Skeletal muscle cell (primary cell): ENCODE measurements at places on chromosomes 2 and 18.

- no peak for DNase-seq
Measured at GRCh38 chr2:217729421-217730053, 273.3 kb downstream of the TNS1 start.

- no peak for DNase-seq
Measured at GRCh38 chr2:192148620-192149321, 46.0 kb downstream of the TMEFF2 start.

GRCh38 chr18:52907543-52908308 lies 567.7 kb downstream of the DCC start:
- no peak for DNase-seq

GRCh38 chr2:26324903-26325302 lies 21.0 kb upstream of the SELENOI start:
- no peak for DNase-seq

DNA sequence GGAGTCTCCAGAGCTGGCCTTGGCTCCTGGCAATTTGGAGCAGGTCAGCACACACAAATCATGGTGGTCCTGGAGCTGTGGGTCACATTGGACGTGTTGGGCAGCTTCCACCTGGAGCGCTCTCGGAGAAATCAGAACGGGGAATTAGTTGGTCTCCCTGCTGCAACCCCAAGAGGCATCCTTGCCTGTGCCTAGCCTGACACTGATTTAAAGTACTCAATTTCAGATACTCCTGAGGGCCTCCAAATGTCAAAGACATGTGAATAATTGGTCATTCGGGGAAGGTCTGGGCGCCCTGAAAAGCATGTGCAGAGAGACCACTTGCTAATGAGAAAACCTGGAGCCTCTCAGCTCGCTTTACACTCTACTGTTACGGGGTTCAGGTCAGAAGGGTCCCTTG lies 145.5 kb upstream of the AGAP1 start:
- no peak for DNase-seq

GRCh38 chr2:216371721-216372702 lies at the start of gene MARCHF4:
Gene MARCHF4, minus strand, starts transcription at chr2:216372483. Its CDS starts 2,223 bp downstream, at chr2:216370260.
- DNase-seq: peak; percentile 67

- DNase-seq: no peak
Measured at GRCh38 chr18:6328621-6329010, 86.1 kb downstream of the L3MBTL4 start.

GRCh38 chr18:75065251-75066000 lies 143.5 kb downstream of the PTGR3 start:
- no peak for DNase-seq

DNA sequence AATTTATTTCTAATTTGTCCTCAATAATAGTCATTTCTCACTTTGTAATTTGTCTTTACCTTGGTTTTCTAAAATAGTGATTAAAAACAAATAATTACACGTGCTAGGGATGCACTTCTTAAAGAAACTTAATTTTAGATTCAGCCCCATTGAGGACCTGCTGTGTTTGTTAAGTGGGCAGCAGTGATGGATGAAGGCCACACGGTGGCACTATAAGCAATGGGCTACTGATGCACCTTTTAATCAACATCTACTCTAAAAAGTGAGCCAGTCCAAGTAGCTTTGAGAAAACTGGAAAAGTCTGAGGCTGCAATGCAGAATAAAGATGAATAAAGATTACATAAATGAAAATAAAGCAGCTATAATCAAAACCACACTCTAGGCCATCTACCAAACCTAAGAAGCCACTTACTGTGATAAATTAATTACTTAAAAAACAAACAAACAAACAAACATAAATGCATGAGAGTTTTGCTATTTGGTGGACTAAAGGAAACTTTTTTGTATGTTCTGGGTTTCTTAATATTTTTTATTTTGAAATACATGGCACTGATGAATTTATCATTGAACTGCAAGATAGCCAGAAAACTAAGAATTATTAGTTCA lies 89.3 kb downstream of the PDE11A start:
- DNase-seq: no peak

DNA sequence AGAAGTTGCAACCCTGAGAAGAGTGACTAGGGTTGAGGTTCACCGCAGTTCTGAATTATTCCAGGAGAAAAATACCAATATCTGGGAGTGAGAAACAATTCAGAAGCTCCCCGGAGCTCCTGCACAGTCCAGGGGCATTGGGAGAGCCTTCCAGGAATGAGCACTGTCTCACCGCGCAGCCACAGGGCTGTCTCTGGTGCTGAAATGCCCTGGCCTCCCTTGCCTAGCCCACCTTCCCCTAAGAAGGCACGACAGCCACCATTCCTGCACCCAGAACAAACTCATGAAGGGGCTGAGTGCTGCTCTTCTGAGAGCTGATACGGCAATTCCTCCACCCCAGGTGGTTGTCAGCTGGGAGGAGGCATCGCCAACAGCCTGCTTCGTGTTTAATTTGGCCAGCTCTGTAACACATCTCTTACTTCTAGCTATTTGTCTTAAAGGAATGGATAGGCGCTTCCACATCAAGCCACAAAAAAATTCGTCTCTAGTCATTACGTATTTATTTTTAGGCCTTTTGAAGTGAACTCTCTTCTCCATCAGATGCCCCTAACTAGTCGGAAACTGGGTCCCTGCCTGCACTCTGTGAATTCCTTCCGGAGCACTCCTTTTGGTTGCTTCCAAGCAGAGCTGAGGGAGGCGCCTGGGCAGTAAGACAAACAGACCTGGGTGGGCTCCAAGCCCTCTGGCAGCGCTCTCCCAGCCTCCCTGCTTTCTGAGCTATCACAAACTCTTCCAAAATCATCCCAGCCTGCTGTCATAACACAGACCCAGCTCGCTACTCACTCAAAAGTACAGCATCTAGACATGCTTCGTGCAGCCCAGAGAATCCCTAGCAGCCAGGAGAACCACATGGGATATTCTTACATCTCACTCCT lies 120.5 kb upstream of the CCDC68 start:
- no peak for DNase-seq

GRCh38 chr2:121839584-121839983 lies 84.1 kb downstream of the TSN start:
- no peak for DNase-seq

DNA sequence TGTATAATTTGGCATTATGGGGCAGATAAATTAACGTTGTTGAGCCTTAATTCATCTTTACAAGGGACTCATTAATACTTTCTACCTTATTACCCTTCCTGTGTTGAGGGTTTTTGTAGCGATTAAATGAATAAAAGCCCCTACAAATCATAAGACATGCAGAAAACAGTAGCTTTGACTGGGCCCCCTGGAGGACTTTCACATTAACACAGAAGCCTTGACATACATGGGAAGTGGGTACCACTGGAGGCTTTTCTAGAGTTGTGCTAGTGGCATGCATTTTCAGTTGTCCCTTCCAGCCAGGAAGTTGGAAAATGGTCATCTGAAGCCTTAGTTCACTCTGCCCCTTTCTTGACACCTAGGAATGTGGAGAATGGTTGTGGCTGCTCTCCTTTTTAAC lies 30.2 kb downstream of the MTA3 start:
- no peak for DNase-seq

- DNase-seq: no peak
Measured at GRCh38 chr2:32591669-32592463, 36.0 kb upstream of the TTC27 start.

GRCh38 chr18:79738041-79738461 lies 58.4 kb downstream of the CTDP1 start:
- DNase-seq: no peak

DNA sequence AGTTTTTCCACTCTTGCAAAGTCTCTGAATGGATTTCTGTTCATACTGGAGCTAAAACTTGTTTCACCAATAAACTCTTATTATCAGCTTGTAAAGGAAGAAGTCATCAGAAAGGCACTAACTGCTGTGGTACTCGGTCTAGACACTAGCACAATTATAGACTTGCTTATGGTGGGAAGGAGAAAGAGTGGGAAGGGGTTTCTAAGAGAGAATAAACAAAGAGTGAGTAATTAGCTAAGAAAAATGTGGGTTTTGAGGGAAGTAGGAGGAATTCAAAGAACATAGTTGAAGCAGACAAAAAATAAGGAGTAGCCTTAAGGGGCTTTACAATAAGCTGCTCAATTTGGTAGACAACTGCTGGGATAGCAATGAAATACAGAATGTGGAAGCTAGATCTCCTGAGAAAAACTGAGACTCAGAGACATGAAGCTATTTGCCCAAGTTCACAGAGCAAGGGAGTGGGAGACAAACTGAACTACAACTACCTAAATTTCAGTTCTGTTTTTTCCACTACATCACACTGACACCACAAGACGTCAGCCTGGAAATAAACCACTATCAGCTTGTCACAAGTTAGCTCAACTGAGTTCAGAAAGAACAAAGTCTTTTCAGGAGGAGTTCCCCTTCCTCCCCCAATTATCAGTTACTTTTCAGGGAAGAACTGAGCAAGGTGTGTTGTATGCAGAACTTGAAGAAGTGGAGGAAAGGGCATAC lies 59.7 kb downstream of the MAP4K3 start:
- DNase-seq: no peak

DNA sequence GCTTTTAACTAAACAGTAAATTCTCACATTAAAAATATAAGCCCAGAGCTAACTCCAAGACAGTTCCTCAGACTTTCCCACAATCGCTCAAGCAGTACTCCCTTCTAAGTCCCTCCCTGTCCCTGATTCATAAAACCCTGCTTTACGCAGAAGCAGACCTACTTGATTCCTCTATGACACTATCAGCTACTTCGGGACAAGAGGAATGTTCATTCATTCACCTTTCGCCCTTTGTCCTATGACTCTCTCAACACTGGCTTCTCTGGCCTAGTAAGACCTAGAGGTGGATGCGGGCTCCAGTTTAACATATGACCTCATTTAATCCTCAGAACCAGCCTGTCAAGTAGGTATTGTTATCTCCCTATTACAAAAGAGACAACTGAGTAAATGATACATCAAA lies 10.2 kb downstream of the LPIN2 start:
- DNase-seq: no peak

DNA sequence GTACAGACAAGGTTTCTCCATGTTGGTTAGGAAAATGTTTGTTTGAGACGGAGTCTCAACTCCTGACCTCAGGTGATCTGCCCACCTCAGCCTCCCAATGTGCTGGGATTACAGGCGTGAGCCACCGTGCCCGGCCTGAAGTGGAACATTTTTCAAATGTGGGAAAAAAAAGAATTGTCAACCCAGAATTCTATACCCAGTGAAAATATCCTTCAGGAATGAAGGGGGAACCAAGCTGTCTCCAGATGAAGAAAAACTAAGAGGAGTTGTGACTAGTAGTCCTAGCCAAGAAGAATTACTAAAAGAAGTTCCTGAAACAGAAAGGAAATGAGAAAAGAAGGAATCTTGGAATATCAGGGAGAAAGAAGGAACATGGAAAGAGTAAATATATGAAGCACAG lies 25.7 kb downstream of the RAPGEF4 start:
- no peak for DNase-seq

DNA sequence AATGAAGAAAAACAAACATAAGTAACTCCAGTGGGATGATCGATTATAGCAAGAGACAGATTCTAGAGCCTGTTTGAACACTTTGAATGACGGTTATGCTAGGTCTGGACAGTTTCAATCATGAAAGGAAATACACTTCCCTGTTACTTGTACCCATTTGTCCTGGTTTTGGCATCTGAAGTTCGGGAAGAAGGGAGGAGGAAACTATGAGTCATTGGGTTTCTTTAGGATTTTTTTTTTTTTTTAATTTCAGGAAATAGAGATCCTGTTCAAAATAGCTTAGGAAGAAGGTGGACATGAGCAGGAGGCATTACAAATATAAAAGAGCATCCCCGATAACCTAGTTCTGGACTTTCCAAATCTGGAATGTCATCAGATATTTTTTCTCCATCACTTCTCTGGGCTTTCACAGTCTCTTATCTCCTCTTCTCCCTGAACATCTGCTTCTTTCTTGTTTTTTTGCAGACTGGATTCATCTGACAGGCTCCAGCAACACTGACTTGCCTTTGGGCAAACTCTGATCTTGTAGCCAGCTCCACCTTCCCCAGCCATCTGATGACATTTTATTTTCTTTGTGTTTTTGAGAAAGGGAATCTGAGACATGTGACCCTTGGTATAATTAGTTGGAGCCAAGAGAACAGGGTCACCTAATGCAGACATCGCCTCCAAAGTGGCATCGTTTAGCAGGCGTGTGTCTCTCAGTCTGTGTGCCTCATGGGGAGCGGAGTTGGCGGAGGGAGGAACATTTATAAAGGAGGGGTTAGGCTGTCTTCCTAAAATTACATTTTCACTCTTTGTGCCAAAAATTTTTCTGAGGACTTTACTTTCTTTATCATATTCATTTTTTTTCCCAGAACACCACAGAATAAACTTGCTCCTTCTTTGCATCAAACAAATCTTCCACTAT lies 195.3 kb upstream of the EPHA4 start:
- no peak for DNase-seq

DNA sequence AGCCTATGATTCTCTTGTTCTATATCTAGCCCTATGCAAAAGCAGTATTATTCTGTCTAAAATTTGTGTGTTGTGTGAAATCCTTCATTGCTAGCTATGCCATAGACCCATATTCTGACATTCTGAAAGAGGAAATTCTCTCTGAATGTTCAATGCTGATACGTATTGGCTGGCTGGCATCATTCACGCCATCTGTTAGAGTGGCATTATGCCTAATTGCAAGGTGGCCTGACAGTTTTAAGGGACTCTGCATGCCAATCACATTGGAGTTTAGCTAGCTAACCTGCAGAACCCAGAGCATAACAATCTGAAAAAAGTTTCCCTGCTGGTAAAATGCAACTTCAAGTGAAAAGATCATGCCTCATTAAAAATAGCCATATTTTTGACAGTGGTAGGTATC lies 316.0 kb downstream of the SOX11 start:
- DNase-seq: no peak

GRCh38 chr2:146994246-146994645 lies 850.6 kb upstream of the ACVR2A start:
- no peak for DNase-seq

DNA sequence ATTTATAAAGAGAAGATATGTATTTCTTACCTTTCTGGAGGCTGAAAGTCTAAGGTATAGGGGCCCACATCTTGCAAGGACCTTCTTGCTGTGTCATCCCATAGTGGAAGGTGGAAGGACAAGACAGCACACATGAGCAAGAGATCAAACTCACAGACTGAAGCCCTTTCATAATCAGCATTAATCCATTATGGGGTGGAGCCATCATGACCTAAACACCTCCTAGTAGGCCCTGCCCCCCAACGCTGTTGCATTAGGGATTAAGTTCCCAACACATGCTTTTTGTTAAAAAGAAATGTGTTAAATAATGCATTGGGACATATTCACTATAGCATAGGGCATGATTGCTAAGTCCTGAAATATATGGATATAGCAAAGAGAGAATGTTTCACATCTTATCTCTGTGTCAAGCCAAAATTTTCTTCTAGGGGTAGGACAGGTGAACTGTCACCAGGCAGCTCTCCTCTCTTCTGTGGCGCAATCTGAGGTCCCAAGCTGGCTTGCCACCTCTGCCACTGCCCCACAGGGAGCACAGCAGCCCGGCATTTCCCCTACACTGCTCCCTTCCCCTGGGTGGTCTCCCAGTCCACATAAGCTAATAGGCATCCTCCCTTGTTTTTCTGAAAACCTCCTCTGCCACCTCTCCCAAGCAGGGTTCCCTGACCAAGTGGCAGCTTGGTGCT lies 8.3 kb upstream of the CTIF start:
- DNase-seq: no peak

DNA sequence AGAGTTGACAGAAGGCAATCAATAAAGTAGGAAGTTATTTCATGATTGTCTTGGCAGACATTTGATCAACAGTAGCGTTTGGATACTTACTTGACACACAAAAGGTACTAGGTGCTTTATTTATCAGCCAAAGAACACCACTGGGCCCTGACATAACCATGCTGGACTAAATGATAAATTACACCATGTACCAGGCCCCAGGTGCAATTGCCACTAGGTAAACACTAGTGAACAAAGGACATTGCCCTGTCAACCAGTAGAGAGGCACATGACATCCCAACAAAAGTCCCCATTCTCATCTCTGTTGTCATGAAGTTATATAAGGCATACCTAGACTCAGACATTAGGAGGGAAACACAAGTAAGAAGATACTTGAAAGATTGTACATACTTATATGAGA lies 747.2 kb downstream of the SATB2 start:
- DNase-seq: no peak
